ENCODE measurements at places on chromosomes 16 and 17.

GRCh38 chr16:63618896-63619485 is 1502.9 kb downstream of the CDH11 start:
- no peak overlapping the region for H3K4me3 ChIP-seq
- no peak overlapping the region for H3K27ac ChIP-seq
- DNase-seq = no peak
- no peaks in the 10 kb centered on the region for H3K36me3 ChIP-seq

DNA sequence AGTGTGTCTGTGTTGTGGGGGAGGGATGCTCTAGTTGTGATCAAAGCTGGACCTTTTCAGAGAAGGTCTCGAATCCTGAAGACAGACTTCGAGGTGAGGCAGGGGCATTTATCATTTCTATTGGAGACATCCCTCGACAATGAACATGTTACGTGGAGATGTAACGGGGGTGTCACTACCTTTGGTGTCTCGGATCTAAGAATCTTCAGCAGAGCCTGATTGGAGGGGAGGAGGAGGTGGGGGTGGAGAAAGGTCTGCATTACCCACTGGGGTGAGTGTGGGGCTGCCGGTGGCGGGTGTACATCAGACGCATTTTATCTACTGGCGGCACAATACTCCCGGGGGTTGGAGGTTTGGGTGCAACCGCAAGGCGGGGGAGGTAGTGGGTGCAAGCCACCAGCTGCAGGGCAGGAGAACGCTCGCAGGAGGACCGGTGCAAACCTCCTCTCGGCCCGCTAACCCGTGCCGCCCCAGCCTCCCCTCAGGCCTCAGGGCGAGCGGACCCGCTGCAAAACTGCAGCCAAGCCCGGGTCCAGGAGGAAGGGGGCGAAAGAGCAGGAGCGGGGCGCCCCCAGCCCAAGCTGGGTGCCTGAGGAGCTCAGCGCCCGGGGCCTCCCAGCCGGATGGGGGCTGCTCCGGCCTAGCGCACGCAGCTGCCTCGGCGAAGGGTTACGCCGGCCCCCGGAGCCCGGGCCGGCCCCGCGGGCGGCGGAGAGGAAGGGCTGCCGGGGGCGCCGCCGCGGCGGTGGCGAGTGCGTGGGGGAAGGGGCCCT is 735 bp downstream of the ZNF652 start:
- peaks cover 2% of the 10 kb centered on the region for H3K36me3 ChIP-seq
- H3K27ac ChIP-seq = peak overlapping the region; percentile 94
- no peaks in the 10 kb centered on the region for H3K27me3 ChIP-seq
- H3K4me3 ChIP-seq = peak overlapping the region; percentile 98
- peaks cover 38% of the 10 kb centered on the region for H3K4me1 ChIP-seq

- H3K27ac ChIP-seq = no peak overlapping the region
- peaks cover 26% of the 10 kb centered on the region for H3K4me1 ChIP-seq
- no peak for DNase-seq
- peaks cover 13% of the 10 kb centered on the region for H3K36me3 ChIP-seq
Measured at GRCh38 chr16:4428500-4428899, 2.8 kb downstream of the DNAJA3 start.

DNA sequence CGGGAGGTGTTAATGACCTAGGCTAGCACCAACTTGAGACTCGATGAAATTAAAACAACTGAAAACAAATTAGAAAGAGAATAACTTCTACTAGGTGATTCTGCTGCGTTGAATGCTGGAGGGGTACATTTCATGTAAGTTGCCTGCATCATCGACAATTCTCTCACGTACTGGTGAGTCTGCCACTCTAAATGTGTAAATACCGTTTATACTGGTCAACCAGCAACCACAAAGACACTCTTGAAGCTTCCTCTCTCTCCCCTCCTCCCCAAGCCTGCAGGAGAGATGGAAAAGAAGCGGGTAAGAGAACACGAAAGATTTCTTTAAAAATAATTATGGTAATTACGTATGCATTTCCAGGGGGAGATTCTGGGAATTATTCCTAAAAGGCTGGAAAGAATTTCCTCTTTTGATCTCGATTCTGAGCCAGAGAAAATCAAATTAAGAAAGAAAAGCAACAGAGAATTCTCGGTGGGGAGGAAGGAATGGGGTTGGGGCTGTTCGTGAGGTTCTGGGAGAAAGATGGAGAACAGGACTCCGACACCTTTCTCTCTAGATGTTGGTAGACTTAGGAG is 68.6 kb upstream of the MRTFB start:
- no peaks in the 10 kb centered on the region for H3K36me3 ChIP-seq
- H3K4me3 ChIP-seq = peak overlapping the region; percentile 87

GRCh38 chr16:975291-975690 is 4.5 kb upstream of the LMF1 start:
- no peak overlapping the region for H3K4me3 ChIP-seq
- peaks cover 19% of the 10 kb centered on the region for H3K4me1 ChIP-seq
- H3K27me3 ChIP-seq = peaks cover 9% of the 10 kb centered on the region
- DNase-seq = no peak
- H3K36me3 ChIP-seq = no peaks in the 10 kb centered on the region

GRCh38 chr17:41420134-41420533 is 4.3 kb downstream of the KRT37 start:
- DNase-seq = no peak
- peaks cover 28% of the 10 kb centered on the region for H3K4me1 ChIP-seq
- H3K27ac ChIP-seq = no peak overlapping the region
- H3K4me3 ChIP-seq = no peak overlapping the region
- H3K36me3 ChIP-seq = peaks cover 5% of the 10 kb centered on the region

- H3K27ac ChIP-seq = peak overlapping the region; percentile 93
- H3K36me3 ChIP-seq = peaks cover 7% of the 10 kb centered on the region
- DNase-seq = no peak
Measured at GRCh38 chr16:84754353-84754856, 54.6 kb downstream of the USP10 start.

- H3K36me3 ChIP-seq = peaks cover 17% of the 10 kb centered on the region
- no peak for DNase-seq
- H3K4me1 ChIP-seq = no peaks in the 10 kb centered on the region
- H3K27ac ChIP-seq = peak overlapping the region; percentile 29
- H3K4me3 ChIP-seq = no peak overlapping the region
- H3K27me3 ChIP-seq = no peaks in the 10 kb centered on the region
Measured at GRCh38 chr17:37465069-37465616, 24.5 kb upstream of the DUSP14 start.

DNA sequence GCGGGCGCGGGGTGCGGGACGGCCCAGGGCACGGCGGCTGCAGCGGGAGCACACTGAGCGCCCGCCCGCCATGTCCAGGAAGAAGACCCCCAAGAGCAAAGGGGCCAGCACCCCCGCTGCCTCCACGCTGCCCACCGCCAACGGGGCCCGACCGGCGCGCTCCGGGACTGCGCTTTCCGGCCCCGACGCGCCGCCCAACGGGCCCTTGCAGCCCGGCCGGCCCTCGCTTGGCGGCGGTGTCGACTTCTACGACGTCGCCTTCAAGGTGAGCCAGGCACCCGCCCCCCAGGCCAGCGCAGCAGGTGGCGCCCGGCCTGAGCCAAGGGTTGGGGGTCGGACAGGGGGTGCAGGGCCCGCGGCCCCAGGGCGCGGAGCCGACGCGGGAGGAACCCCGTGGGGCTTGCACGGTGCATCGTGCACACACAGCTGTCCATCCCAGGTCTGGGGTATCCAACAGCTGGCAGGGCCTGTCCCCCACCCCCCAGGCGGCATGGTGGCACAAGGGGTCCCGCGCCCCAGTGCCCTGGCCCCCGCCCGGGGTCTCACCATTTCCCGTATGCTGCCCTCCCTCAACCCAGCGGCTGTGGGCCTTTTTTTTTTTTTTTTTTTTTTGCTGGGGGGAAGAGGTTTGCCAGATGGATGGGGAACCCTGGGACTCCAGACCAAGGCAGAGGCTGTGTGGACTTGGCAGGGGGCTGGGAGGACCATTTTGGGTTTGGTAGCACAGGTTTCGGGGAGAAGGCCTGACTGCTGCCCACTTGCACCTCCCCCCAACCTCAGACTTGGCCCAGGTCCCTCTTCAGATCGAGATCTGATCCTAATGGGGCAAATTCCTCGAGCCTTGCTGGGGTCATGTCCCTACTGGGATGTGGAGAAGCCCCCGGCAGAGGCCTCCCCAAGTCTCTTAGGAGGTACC is 547 bp downstream of the RAB26 start:
- no peaks in the 10 kb centered on the region for H3K27me3 ChIP-seq
- peak overlapping the region; percentile 65 for H3K4me3 ChIP-seq
- H3K36me3 ChIP-seq = no peaks in the 10 kb centered on the region
- DNase-seq = no peak
- peaks cover 15% of the 10 kb centered on the region for H3K4me1 ChIP-seq

- peaks cover 34% of the 10 kb centered on the region for H3K4me1 ChIP-seq
- H3K4me3 ChIP-seq = no peak overlapping the region
- H3K27me3 ChIP-seq = no peaks in the 10 kb centered on the region
- no peaks in the 10 kb centered on the region for H3K36me3 ChIP-seq
- peak overlapping the region; percentile 26 for H3K27ac ChIP-seq
Measured at GRCh38 chr16:78745108-78746019, 645.9 kb downstream of the WWOX start.

DNA sequence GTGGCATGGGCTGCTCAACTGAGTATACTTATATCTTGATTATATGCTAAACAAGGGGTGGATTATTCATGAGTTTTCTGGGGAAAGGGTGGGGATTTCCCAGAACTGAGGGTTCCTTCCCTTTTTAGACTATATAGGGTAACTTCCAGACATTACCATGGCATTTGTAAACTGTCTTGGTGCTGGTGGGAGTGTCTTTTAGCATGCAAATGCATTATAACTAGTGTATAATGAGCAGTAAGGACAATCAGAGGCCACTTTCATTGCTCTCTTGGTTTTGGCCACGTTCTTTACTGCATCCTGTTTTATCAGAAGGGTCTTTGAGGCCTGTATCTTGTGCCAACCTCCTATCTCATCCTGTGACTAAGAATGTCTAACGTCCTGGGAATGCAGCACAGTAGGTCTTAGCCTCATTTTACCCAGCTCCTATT is 12.0 kb downstream of the PRR11 start:
- H3K4me1 ChIP-seq = no peaks in the 10 kb centered on the region
- H3K36me3 ChIP-seq = peaks cover 3% of the 10 kb centered on the region
- no peak overlapping the region for H3K27ac ChIP-seq
- H3K27me3 ChIP-seq = no peaks in the 10 kb centered on the region

DNA sequence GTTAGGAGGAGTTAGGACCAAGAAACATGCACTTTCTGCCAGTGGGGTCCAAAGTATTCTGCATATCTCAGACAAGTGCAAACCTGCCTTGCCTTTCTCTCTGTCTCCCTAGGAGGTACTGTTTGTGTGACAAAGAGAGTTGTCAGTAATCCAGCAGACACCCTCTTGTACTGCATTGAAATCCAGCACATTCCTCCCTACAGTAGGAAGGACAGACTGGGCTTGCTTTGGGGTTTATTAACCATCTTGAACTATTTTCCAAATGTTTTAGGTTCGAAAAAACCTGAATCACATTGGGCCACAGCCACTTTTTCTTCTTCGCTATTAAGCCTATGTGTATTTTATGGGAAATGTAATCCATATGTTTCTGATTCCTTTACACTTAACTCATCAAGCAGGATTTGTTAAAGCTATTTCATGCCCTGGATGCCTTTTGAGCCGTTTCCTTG is 204.2 kb upstream of the KCNJ16 start:
- H3K36me3 ChIP-seq = no peaks in the 10 kb centered on the region
- no peak overlapping the region for H3K27ac ChIP-seq
- no peak for DNase-seq
- H3K4me3 ChIP-seq = no peak overlapping the region

DNA sequence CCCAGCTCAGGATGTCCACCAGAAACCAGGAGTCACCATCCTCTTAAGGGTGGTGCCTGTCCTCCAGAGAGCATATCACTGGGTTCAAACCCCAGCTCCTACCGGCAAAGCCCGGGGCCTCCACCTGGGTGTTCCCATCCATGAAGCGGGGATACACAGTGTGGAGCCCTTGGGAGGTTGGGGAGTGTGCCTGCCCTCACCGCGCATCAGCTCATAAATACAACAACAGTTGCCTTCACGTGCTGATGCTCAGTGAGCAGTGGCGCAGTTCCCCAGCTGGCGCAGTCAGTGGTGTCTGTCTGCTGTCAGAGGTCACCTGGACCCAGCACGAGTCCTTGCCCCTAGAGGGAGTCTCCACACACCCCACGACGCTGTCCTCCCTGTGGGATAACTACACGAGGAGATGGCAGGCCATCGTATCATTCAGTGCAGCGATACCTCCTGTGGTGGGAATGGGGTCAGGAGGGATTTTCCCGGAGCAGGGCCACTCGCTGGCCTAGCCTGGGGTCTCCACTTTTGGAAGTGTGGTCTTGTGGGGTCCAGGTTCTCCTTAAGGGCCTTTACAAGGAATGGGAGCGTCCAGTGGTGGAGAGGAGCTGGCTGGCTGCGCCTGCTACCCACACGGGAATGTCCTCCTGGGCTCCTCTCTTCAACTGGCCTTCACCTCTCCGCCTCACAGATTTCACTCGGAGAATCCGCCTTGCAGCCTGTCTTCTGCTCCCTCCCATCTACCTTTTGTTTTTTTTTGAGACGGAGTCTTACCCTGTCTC is 2.3 kb upstream of the ELOB start:
- peaks cover 19% of the 10 kb centered on the region for H3K4me1 ChIP-seq
- DNase-seq = no peak
- peaks cover 4% of the 10 kb centered on the region for H3K36me3 ChIP-seq
- H3K27me3 ChIP-seq = peaks cover 3% of the 10 kb centered on the region
- peak overlapping the region; percentile 71 for H3K4me3 ChIP-seq

- DNase-seq = peak; percentile 71
- H3K4me3 ChIP-seq = peak overlapping the region; percentile 80
- H3K4me1 ChIP-seq = peaks cover 17% of the 10 kb centered on the region
- H3K27me3 ChIP-seq = no peaks in the 10 kb centered on the region
Measured at GRCh38 chr17:13114601-13115031, 96.8 kb upstream of the ELAC2 start.

- H3K4me1 ChIP-seq = no peaks in the 10 kb centered on the region
- no peaks in the 10 kb centered on the region for H3K27me3 ChIP-seq
- H3K4me3 ChIP-seq = no peak overlapping the region
- no peak for DNase-seq
- no peaks in the 10 kb centered on the region for H3K36me3 ChIP-seq
Measured at GRCh38 chr16:4160658-4161430, 44.6 kb upstream of the ADCY9 start.

- no peak overlapping the region for H3K27ac ChIP-seq
- no peak overlapping the region for H3K4me3 ChIP-seq
- peaks cover 10% of the 10 kb centered on the region for H3K27me3 ChIP-seq
- H3K36me3 ChIP-seq = no peaks in the 10 kb centered on the region
Measured at GRCh38 chr17:16911141-16911937, 60.6 kb downstream of the TNFRSF13B start.

Data from type B pancreatic cell (in vitro differentiated cells).